Kidney (tissue), 22 donors: ENCODE measurements at places on chromosomes 12 and 14.
A peak's percentile ranks its signal among the peaks of the same experiment; 100 is the strongest.

DNA sequence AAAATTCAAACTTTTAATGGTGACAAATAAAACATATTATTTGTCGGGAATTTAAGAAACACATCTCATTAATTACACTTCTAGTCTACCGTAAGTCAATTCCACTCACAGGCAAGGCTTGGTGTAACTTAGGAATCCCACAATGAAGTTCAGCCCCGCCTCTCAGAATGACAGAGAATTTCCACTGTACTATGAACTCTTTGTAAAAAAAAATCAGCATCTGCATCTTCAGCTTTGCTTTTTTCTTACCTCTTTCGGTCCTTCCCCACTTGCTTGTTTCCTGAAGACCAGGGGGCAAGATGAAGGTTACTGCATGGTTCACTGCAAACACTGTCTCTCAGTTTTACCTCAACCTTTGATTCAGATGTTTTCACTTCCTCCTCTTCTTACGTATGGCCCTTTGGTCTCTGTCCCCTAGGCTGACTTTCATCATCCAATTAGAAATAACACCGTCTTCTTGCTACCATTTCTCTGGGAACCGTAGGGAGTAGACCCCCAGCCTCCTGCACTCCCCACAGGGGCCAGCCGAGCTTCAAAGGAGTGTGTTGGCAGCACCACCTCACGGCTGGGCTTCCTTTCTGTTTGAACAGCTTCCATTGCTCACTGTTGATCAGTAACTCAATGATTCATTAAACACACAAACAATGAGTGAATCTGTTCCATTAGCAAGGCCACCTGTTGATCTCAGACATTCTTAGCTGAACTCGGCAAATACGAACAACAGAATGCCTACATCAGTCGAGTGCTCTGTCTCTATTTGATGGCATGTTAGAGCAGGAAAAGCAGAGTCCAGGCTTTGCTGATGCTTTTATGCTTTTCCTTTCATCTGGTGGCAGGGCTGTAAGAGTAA is 343.0 kb downstream of the BMP4 start:
- DNase-seq = peak; percentile 67

DNA sequence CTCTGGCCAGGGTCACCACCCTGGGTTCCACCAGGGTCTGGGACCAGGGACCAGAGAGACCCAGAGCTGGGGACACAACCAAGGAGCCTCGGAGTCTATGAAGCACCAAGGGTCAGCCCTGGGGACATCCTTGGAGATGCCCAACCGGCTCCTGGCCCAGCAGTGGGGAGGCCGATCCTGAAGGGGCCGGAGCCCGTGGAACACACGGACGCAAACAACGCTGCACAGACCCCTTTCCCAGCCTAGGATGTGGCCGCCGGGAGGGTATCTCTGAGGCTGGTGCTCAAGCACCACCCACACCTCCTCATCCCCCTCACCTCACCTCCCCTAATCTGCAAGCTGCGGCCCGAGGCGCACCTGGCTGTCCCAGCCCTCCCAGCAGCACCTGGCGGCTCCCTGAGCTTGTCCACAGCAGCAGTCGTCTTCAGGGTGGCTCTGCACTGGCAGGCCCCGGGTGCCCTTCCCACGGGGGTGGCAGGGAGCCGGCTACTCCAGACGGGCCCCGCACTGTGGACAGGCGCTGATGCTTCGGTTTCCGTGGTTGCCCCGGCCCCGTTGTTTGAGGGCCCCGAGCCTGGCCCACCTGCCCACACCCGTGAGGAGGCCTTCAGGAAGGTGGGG is 146.8 kb upstream of the C14orf180 start:
- DNase-seq = no peak

GRCh38 chr14:69612014-69612782 is 802 bp downstream of the SUSD6 start:
- peak; percentile 67 for DNase-seq

DNA sequence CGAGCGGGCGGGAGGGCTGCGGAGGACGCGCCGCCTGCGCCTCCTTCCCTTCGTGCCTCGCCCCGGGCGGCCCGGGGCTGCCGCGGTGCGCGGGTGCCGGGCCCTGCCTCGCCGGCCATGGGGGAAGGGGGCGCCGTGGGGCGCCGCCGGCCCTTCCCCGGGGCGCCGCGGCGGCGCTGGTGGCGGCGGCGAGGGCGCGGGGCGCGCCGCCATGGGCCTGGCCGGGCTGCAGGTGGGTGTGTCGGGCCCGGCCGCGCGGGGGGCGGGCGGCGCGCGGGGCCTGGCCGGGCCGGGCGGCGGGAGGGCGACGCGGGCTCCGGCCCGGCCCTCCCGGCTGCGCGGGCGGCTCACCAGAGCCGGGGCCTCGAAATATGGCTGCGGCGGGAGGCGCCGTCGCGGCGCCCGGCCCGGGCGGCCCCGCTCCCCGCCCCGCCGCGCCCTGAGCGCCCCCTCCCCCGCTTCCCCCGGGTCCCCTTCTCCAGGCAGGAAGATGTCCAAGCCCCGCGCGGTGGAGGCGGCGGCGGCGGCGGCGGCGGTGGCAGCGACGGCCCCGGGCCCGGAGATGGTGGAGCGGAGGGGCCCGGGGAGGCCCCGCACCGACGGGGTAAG is 5.1 kb downstream of the KMT5A start:
- no peak for DNase-seq

DNA sequence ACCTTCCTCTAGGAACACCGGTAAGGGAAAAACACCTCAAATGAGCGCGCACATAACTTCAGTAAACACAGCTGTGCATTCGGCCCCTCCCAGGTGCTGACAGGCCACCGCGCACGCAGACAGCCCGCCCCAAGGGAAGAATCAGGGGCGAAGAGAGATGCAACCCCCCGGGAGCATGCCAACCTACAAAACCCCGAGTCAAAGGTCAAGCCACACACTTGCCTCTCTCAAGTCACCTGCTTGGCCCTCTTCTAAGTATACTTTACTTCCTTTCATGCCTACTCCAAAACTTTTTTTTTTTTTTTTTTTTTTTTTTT is 2.3 kb upstream of the CYP46A1 start:
- no peak for DNase-seq

GRCh38 chr14:94227029-94227428 is 52.9 kb downstream of the PPP4R4 start:
- DNase-seq = no peak

DNA sequence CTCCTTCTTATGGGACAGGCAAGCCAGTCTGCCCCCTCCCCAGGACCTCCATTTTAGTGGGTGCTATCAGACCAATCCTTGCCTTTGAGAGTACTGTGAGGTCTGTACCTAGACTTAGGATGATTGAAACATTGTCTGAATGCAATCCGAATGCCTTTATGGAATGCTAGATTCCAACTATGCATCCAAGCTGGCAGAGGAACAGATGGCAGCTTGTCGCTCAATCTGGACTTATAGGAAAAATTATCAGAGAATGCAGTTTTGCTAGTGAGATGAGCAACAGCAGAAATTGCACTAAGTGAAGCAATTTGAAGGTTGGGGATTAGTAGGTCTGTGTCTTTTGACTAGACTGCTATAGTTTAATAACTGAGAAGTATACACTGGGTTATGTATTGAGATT is 109.1 kb downstream of the DYRK2 start:
- no peak for DNase-seq
